Sigmoid colon (tissue), 7 donors: ENCODE measurements at places on chromosomes 7 and 10. TPM values are rescaled to one million over a fixed set of nuclear protein-coding genes. Genes with fewer than 3 reads are reported as not detected.

GRCh38 chr7:138137423-138138171 lies 61.3 kb downstream of the AKR1D1 start:
- H3K27me3 ChIP-seq = no peaks in the 10 kb centered on the region
- no peaks in the 10 kb centered on the region for H3K4me1 ChIP-seq
- H3K27ac ChIP-seq = no peak overlapping the region
- DNase-seq = no peak

DNA sequence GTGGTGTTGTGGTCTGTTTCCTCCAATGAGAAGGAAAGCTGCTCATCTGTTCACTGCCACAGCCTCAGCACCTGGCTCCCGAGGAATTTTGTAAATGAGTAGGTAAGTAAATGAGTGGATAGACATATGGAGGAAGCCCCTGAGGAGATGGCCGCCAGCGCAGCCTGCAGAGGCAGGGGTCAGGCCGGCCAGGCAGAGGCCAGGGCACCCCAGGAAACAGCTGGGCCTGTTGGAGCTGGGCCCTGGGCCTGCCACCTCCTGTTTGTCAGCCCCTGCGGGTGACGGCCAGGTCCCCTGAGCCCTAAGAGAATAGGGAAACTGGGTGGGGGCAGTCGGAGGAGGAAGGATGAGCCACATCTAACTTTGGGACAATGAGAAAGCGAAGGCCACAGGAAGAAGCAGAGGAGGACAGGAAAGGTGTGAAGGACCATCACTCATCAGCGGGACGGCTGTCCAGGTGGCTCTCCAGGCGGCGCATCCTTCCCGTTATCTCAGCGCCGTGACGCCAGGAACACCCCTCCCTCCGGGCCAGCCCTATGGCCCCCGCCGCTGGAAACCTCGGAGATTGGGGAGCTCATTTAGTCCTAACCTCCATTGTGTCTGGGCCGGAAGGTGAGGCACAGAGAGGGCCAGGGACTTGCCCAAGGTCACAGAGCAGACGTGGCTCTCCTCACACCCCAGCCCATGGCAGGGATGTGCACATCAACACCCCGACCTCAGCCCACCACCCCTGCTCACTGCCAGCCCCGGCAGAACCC lies 142.3 kb upstream of the UNC5B start:
- no peaks in the 10 kb centered on the region for H3K27me3 ChIP-seq
- no peaks in the 10 kb centered on the region for H3K36me3 ChIP-seq
- H3K4me3 ChIP-seq = no peak overlapping the region
- DNase-seq = no peak
- no peak overlapping the region for H3K27ac ChIP-seq
- H3K4me1 ChIP-seq = peaks cover under 1% of the 10 kb centered on the region

DNA sequence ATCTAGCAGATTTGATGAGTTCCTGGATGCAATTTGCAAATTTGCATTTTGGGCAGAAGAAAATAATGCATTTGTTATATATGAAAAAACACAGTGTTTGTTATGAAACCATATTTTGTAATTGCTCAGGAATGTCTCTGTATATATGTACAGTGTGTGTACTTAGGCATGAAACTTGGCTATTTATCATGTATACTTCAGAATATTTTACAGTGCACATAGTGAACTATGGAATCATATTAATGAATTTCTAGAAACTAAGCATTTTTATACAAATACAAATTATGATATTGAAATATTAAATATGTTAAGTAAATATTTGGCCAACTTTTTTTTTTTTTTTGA lies 107.5 kb downstream of the TWIST1 start:
- H3K4me3 ChIP-seq = no peak overlapping the region
- H3K4me1 ChIP-seq = no peaks in the 10 kb centered on the region
- no peaks in the 10 kb centered on the region for H3K27me3 ChIP-seq
- H3K36me3 ChIP-seq = no peaks in the 10 kb centered on the region

- no peak overlapping the region for H3K27ac ChIP-seq
- no peak for DNase-seq
- no peaks in the 10 kb centered on the region for H3K4me1 ChIP-seq
- no peak overlapping the region for H3K4me3 ChIP-seq
Measured at GRCh38 chr10:31101123-31101522, 69.5 kb upstream of the ZNF438 start.

- no peaks in the 10 kb centered on the region for H3K4me1 ChIP-seq
- peak within 1 kb of the TSS; percentile 56 for H3K27ac ChIP-seq
- peak; percentile 86 for DNase-seq
- no peaks in the 10 kb centered on the region for H3K27me3 ChIP-seq
- H3K4me3 ChIP-seq = peak within 1 kb of the TSS; percentile 54
- no peaks in the 10 kb centered on the region for H3K36me3 ChIP-seq
Measured at GRCh38 chr7:87059525-87060287, at the start of gene ELAPOR2. Gene ELAPOR2, minus strand, starts transcription at chr7:87059654. Its CDS starts 141 bp downstream, at chr7:87059513.

DNA sequence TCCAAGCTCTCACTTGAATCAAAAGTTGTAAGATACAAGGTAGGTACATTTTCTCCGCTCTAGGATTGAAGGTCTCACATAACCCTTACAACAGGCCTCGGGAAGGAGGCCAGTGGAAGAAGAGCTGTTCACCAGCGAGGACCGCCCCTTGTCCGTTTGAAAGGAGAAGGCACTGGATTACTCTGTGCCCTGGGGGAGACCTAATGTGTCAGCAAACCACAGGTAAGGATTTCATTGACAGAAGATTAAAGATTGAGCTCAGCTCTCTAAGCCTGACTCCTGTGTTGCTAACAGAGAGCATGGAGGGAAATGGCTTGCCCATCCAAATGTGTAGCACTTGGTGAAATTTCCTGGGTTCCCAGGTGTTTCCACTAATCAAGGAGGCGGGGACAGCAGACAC lies 81.2 kb downstream of the SLC16A9 start:
- no peaks in the 10 kb centered on the region for H3K27me3 ChIP-seq
- H3K36me3 ChIP-seq = no peaks in the 10 kb centered on the region
- no peak overlapping the region for H3K27ac ChIP-seq
- no peaks in the 10 kb centered on the region for H3K4me1 ChIP-seq

GRCh38 chr10:47169581-47169980 lies 130.4 kb upstream of the GDF10 start:
- H3K4me3 ChIP-seq = no peak overlapping the region
- DNase-seq = no peak
- H3K36me3 ChIP-seq = no peaks in the 10 kb centered on the region
- H3K27me3 ChIP-seq = no peaks in the 10 kb centered on the region

- no peak overlapping the region for H3K4me3 ChIP-seq
- no peak overlapping the region for H3K27ac ChIP-seq
- no peaks in the 10 kb centered on the region for H3K27me3 ChIP-seq
- no peaks in the 10 kb centered on the region for H3K36me3 ChIP-seq
Measured at GRCh38 chr10:88437411-88437810, 145.7 kb downstream of the RNLS start.

DNA sequence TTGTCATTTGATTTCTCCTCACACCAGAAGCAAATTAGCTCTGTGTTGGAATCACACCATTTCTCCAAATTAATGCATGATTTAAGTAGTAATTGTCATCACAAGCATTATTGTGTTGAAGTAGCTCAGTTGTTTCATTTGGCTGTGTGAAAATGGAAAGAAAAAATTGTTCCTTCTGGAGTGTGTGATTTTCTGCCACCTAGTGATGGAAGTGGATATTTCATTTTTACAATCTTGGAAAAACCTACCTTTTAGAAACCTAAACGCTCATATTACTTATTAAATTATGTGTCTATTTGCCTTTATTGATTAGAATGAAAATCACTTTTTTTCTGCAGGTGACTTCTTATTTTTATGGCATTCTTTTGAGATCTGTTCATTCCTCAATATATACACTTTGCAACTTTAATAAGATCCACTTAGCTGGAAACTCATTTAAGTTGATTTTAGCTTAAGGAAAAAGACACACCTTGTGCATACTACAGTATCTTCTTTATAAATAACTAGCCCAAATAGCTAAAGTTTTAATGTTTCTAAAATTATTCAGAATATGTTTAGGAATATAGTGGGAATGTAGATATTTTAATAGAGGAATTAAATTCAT lies 50.0 kb downstream of the SRI start:
- H3K36me3 ChIP-seq = no peaks in the 10 kb centered on the region
- H3K27me3 ChIP-seq = no peaks in the 10 kb centered on the region
- H3K27ac ChIP-seq = no peak overlapping the region
- DNase-seq = no peak

DNA sequence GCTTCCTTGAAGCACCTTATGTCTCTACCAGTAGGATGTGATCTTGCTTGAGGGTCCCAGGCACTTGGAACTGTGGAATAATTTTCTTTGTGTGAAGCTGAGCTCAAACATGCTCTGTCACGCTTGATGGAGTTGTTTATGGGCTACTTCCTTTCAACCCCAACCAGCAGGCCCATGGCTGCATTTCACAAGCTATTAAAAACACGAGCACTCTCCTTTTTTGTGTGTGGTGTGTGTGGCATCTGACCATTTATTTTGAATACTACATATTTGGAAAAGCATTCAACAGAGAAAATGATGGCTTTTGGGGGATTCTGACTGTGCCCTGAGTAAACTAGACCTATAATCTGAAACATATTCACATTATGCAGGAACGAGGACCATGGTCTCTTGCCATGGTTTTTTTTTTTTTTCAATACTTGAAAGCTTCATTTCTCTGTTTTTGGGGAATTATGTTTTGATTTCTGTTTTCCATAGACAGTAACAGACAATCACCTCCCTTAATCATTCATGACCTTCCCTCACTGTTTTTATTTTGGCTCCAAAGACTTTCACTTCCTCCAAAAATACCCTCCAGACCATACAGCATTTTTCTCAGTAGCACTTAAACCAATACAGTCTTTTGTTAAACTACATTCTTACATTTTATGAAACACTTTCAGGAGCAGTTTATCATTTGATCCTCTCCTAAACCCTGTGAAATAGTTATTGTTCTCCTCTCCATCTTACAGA lies 233.6 kb upstream of the BMPER start:
- H3K27me3 ChIP-seq = no peaks in the 10 kb centered on the region
- no peak for DNase-seq
- H3K4me3 ChIP-seq = no peak overlapping the region
- no peak overlapping the region for H3K27ac ChIP-seq

DNA sequence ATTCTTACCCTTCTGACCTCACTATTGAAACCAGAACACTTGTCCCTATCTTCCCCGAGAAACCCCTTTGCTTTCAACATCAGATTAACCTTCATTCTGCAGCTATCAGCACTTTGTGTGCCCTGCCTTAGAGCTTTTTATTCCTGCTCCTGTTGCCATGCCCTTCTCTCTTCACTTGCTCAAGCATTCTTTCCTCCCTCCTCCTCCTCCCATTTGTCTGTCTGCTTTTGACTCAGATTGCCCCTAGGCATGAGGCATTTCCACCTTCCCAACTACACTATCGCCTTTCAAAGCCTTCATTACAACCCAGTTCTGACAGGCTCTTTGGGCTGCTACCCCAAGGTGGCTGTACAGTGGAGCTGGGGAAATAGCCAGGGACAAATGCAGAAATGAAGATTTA lies 143.3 kb downstream of the SLC25A13 start:
- no peak overlapping the region for H3K4me3 ChIP-seq
- no peaks in the 10 kb centered on the region for H3K4me1 ChIP-seq
- no peak overlapping the region for H3K27ac ChIP-seq
- no peak for DNase-seq
- peaks cover 11% of the 10 kb centered on the region for H3K36me3 ChIP-seq

- H3K36me3 ChIP-seq = no peaks in the 10 kb centered on the region
- no peak overlapping the region for H3K4me3 ChIP-seq
- H3K4me1 ChIP-seq = no peaks in the 10 kb centered on the region
- no peaks in the 10 kb centered on the region for H3K27me3 ChIP-seq
- no peak for DNase-seq
Measured at GRCh38 chr10:92541583-92541982, 32.3 kb downstream of the IDE start.

GRCh38 chr10:43627942-43628341 lies 20.7 kb downstream of the ZNF32 start:
- H3K27ac ChIP-seq = no peak overlapping the region
- no peaks in the 10 kb centered on the region for H3K4me1 ChIP-seq
- no peak for DNase-seq
- H3K36me3 ChIP-seq = no peaks in the 10 kb centered on the region
- no peak overlapping the region for H3K4me3 ChIP-seq
- no peaks in the 10 kb centered on the region for H3K27me3 ChIP-seq

- H3K27me3 ChIP-seq = no peaks in the 10 kb centered on the region
- no peak overlapping the region for H3K4me3 ChIP-seq
- H3K4me1 ChIP-seq = no peaks in the 10 kb centered on the region
- H3K36me3 ChIP-seq = no peaks in the 10 kb centered on the region
- no peak for DNase-seq
Measured at GRCh38 chr7:29372351-29373090, 177.9 kb downstream of the CHN2 start.

DNA sequence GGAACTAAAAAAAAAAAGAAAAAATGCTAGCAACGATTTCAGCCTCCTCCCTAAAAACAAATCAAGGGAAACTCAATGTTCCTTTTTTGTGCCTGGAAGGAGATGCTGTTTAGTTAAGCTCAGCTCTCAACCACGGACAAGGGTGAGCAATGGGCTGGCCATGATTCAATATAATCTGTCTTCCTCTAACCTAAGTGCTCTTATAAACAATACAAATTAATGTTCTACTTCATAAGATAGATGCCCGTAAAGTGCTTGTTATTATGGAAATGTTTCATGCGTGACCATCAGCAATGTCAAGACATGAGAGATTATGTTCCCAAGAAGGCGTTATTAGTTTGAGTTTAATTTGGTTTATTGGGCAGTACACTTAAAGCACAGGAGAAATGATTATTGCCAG lies 320.3 kb downstream of the SFMBT2 start:
- no peaks in the 10 kb centered on the region for H3K36me3 ChIP-seq
- H3K4me1 ChIP-seq = peaks cover 11% of the 10 kb centered on the region
- no peak overlapping the region for H3K4me3 ChIP-seq

GRCh38 chr7:112821345-112821744 lies 31.2 kb upstream of the TMEM168 start:
- no peak overlapping the region for H3K27ac ChIP-seq
- no peaks in the 10 kb centered on the region for H3K27me3 ChIP-seq
- no peaks in the 10 kb centered on the region for H3K4me1 ChIP-seq

DNA sequence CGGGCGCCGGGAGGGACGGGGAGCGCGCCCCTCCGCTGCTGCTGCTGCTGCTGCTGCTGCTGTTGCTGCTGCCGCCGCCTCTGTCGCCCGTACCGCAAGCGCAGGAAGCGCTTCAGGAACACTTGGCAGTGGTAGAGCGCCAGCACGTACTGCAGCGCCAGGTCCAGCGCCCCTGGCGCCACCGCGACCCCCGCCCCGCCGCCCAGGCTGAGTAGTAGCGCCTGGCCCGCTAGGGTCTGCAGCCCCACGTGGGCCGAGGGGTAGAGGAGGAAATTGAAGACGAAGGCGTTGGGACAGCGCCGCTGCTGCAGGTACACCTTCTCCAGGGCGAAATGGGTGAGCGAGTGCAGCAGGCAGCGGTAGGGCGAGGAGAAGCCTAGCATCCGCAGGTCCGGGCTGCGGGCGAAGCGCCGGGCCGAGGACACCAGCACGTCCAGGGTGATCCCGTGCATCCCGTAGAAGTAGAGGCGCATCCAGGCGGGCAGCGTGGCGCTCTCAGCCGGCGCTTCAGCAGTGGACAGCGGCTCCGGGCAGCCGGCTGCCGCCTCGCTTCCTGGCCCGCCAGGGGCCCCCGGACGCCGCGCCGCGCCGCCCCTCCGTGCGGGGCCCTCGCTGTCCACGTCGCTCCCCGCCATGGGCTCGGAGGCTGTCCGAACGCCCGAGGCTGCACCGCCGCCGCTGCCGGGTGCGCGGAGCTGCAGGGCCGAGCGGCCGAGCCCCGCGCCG lies at the start of gene TMEM229A:
TMEM229A (minus strand) TSS at position 699 of the 726 bp plus-strand sequence; CDS start at position 635, 64 bp downstream.
- no peaks in the 10 kb centered on the region for H3K36me3 ChIP-seq
- peaks cover 17% of the 10 kb centered on the region for H3K4me1 ChIP-seq
- peak within 1 kb of the TSS; percentile 34 for H3K4me3 ChIP-seq
- H3K27ac ChIP-seq = no peak within 1 kb of the TSS
- peak; percentile 61 for DNase-seq

Gene PRPS1L1
- total RNA-seq = not detected

Gene ANXA11
- total RNA-seq = 73.1 TPM

Gene KAZALD1
- total RNA-seq = 3.9 TPM

Gene PLA2G12B
- not detected for total RNA-seq

Gene GPR37
- total RNA-seq = 2.3 TPM

Gene PNLIPRP3
- total RNA-seq = 0.54 TPM

Gene TAS2R4
- total RNA-seq = 1.1 TPM
